Breast epithelium (tissue), 4 donors: ENCODE measurements at places on chromosomes 2 and 18.

DNA sequence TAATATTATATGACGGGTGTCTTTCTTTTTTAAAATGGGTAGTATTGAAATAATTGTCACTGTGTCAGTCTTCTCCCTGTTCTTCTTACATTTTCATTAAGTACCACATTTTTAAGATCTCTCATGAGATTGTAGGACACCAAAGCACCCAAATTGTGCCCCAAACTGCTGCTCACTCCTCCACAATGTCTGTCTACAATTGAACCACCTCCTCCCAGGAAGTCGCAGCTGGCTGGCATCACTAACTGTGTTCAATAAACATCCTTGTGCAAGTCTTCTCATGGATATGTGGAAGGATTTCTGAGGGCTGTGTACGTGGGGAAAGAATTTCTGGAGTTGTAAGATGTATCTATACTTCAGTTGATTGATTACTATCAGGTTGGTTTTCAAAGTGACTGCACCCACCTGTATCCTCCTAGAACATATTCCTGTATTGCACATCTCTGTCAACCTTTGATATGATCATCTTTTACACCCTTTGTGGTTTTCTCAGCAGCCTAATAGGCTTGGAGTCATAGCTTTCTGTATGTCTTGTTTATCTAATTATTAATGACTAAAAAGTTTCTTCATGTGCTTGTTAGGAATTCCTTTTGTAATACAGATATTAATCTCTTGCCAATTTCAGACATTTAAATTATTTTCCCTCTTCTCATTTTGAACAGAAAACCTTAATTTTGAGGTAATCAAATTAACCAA is 774.9 kb downstream of the RNF144A start:
- DNase-seq, result no peak

DNA sequence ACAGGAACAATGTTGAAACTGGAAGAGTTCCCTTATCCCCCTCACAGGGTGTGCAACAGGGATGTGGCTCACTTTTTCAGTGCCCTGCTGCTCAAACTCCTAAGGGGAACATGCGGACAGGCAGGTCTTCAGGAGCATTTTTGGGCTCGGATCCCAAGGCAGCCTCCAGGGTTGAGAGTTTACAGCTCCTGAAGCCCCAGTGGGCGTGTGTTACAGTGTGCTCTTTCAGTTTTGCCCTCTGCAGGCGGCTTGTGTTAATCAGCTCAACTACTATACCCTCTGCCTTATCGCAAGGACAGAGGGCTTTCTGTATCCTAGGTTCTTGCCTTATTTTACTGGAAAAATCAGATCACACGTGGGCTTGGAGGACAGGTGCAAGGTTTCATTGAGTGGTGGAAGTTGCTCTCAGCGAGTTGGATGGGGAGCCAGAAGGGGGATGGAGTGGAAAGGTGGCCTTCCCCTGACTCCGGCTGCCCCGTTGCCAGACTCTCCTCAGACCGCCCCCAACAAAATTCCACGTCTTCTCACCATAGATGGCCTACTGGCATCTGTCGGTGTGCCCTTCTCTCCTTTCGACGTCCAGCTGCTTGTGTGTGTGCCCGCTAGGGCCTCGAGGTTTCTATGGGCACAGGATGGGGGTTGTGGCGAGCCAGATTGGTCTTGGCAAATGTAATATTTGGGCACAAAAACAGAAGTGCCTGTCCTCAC is 541.9 kb downstream of the TMX3 start:
- no peak for DNase-seq

DNA sequence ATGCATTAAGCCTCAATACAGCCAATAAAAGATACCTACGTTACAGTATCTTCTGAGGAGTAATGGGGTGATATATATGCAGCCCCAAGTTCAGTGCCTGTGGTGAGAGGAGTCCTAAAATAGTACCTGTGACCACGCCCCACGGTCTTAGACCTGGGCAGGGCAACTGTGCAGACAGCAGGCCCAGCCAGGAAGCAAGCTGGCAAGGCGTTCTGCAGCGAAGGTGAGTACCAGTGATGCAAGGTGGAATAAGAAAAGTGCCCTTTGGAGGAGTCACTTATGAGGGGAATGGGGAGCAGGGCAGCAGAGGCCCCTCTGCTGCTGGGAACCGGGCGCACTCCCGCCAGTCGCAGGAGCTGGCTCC is 12.7 kb upstream of the MAP3K2 start:
- DNase-seq, result no peak

DNA sequence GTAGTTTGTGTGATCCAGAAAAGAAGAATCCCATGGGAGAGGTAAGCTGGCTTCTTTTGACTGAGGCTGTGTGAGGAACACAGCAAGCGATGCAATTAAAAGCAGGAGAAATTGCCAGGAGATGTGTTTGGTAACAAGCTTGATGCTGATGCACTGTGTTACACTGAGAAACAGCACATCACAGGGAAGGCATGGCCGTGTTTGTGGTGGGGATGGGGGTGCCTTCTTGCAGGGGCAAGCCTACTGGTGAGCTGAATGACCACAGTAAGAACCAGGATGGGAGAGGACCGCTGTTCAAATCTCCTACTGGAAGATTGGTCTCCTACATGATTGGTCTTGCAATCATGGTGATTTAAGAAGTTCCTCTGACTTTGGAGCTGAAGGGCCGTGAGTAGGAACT is 477.7 kb upstream of the HS6ST1 start:
- DNase-seq, result no peak

DNA sequence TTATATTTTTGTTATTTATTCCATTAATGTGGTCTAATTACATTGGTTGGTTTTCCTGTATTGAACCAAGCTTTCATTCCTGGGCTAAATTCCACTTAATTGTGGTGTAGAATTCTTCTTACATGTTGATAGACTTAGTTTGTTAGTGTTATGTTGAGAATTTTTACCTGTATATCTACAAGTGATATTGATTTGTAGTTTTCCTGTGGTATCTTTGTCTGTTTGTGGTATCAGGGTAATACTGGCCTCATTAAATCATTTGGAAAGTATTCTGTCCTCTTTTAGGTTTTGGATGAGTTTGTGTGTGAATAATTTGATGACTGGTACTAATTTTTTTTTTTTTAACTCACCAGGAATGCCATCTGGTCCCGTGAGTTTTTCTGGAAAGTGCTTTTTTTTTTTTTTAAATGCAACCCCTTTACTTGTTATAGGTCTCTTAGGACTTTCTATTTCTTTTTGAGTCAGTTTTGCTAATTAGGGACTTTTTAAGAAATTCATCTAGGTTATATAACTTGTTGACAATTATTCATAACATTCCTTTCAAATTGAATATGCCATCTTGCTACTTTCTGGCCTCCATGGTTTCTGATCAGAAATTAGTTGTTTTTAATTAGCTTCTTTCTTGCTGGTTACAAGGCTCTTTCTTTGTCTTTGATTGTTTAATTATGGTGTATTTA is 232.8 kb downstream of the CCDC85A start:
- no peak for DNase-seq

DNA sequence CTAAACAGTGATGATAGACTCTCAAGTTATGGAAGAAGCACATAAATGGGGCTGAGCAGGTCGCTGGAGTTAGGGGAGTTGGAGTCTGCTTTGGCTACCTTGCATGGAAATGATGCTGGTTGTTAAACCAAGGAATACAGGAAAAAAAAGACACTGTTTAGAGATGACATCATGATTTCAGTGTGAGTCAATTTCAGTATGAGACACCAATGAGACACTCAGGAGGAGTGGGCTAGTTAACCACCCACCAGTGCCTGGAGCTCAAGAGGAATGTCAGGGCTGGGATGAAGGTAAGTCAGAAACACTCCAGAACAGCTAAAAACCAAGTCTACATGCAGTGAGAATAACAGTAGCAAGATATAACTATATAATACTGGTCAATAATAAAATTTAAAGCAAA is 303.6 kb downstream of the SOX11 start:
- DNase-seq, result no peak

DNA sequence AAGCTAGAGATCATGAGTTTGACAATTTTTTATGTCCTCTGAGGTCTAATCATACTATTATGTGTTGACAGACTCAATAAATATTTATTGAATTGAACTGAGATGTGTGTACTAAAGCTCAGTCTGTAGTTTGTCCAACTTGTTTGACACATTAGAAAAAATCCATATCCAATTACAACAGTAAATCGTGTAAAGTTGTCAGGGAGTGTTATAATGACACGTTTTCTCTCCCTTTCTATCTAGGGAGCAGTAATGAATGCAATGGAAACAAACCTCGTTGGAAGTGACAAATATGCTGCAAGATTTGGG is 28.4 kb downstream of the ITGA4 start:
- DNase-seq, result no peak

DNA sequence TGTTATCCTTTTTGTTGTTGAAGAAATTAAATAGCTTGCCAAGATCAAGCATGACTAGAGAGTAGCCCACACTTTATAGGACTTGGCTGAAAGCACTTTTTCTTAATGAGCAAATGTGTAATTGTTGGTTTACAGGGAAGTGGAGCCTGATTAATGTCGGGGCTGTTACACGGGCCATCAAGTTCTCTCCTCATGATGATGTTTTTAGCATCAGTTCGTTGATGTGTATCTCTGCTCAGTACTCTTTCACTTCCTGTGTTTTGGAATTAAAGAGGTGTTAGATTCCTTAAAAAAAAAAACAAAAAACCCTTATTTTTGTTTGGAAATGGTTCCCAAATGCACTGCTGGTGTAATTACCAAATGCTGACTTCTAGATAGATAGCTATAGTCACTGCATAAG is 114.2 kb downstream of the PTPRM start:
- DNase-seq, result no peak

DNA sequence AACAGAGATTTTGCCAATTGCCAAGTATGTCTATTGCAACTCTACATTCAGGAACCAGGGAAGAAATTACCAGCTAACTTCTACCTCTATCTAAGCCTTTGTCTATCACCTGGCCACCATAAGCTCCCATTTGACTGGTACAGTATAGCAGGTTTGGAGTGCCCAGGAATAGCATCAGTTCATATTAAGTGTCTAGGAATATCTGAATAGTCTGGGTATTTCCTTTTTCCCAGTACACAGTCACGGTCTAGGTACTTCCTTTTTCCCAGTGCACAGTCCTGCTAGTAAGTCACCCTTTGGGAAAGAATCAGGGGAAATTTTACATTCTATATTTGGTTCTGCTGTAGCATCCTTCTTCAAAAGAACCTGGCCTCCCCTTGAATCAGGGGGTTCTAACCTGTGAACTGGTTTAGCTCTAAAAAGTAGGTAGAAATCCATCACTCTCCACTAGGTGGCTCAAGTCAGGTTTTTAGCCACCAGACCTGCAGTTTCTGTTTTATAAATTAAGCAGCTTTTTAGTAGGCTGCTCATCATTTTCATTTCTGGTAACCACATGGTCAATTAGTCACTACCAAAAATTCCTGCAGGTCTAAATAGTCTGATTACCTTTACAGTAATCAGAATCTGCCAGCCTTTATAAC is 49.3 kb upstream of the DNAJC10 start:
- DNase-seq, result no peak

DNA sequence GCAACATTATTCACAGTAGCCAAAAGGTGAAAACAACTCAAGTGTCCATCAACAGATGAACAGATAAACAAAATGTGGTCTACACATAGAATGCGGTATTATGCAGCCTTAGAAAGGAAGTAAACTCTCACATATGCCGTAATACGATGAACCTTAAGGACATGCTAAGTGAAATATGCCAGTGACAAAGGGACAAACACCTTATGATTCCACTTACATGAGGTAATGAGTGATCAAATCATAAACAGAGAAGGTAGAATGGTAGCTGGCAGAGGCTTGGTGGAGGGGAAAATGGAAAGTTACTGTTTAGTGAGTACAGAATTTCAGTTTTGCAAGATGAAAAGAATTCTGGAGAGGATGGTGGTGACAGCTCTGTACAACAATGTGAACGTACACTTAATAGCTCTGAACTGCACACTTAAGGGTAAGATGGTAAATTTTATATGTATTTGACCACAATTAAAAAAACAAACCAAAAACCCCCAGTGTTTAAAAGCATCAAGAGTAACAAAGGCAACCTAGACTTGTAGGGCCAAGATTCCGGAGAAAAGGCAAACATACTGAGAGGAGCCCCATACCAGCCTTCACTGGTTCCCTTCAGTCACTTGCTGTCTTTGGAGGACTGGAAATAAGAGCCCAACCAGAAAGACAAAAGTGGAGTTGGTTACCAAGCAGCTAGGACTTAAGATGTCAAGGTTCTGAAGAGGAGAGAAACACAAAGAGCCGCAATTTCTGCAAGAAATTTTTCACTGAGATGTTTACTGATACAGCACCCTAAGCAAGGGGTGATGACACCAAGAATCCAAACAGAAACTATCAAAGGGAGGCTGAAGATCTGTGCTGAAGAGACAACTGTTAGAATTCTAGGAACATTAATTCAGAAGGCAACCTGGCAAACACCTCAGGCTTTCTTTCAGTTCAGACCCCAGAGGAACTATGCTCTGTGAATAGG is 61.3 kb downstream of the CUL3 start:
- no peak for DNase-seq

- DNase-seq, result no peak
Measured at GRCh38 chr2:224638301-224638823, 53.2 kb upstream of the CUL3 start.

GRCh38 chr18:74806073-74806472 is 208.4 kb downstream of the ZNF407 start:
- DNase-seq, result no peak

- no peak for DNase-seq
Measured at GRCh38 chr2:118442046-118442445, 353.8 kb downstream of the INSIG2 start.

DNA sequence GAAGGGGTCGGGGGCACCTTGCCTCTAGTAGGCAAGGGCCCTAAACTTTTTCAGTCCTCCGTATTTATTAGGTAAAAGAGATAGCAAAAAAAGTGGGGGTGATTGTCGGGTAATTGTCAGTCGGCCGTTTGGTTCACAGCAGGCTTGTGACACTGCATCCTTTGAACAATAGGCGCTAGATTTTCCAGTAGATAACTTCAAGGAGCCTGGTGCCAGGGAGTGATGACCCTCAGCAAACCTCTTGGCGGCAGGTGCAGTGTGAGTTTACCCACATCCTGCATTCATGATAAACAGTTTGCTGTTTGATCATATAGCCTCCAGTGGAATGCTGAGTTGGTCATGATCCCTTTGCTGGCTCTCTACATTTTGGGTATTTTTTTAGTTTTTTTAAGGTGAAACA is 22.9 kb downstream of the SERPINB8 start:
- DNase-seq, result no peak

DNA sequence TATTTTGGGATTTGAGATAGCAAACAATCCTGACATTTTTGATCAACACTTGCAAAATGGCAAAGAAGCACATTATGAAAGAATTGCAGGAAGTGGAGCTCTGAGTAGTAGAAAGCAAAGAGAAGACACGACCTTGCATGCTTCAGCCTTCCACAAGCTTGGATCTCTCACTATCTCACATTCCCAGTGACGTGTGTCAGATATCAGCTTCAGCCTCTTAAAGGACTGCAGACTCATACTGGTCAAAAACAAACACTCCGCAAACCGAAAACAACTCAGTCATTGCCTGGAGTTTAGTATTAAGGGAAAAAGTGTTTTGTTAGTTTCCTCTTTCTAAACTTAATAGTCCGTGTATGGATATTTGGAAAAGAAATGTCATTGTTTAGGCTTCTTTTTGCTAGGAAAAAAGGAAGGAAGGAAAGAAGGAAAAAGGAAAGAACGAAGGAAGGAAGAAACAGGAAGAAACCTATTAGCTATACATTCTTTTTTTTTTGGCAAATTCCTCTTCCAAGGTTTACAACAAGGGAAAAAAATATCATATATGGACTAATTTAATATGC is 32.6 kb upstream of the SLC40A1 start:
- DNase-seq, result no peak
